Activated B cell treated with CpG ODN at 0.5 μM for 24 hours (primary cell): ENCODE measurements at places on chromosomes 4 and X.

DNA sequence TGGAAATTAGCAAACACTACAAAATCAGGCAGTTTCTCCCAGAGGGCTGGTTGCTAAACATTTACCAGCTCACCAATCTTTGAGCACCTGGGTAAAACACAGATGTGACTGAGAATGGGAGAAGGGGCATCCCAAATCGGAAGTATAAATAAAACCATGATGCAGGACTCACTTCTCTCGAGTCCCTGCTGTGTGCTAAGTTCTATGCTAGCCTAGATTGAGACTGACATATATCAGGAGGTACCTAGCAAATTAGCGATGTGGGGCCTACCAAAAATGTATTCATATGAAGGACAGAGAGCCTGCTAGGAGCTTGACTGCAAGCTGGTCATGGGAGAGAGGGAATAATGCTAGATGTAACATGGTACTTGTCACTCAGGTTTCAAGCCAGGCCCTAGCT, 171.9 kb upstream of the PGRMC2 start:
- no peak for DNase-seq

GRCh38 chrX:7143076-7143475, 4.4 kb upstream of the STS start:
- no peak for DNase-seq

GRCh38 chrX:12802741-12803140, 11.5 kb downstream of the PRPS2 start:
- no peak for DNase-seq

GRCh38 chr4:15012017-15012788, 9.9 kb downstream of the CPEB2 start:
- no peak for DNase-seq

DNA sequence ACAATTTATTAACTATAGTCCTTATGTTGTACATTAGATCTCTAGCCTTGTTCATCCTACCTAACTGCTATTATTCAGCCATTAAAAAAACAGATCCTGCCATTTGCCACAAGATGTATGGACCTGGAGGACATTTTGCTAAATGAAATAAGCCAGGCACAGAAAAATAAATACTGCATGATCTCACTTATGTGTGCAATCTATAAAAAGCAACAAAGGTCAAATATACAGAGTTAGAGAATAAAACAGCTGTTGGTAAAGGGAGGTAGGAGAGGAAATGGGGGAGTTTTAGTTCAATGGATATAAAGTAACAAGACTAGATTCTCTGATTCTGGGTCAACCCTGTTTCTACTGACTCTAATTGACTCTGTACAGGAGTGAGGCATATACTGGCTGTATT, 103.3 kb upstream of the FAM9C start:
- DNase-seq: no peak

DNA sequence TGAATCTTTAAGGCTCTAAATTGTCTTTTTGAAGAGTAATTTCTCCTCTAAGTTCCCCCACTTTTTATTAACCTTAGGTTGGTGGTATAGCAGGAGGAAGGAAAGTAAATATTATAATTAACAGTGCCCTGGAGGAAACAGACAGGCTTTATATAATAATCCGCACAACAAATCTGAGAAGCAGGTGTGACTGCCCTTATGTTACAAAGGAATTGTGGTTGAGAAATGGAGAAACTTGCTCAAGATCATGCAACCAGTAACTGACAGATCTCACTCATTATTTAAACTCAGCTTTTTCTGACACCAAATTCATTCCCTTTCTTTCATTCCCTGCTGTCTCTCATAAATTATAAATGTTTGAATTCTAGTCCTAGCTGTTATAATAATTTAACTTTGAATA, 282.0 kb downstream of the PPP3CA start:
- DNase-seq: no peak

DNA sequence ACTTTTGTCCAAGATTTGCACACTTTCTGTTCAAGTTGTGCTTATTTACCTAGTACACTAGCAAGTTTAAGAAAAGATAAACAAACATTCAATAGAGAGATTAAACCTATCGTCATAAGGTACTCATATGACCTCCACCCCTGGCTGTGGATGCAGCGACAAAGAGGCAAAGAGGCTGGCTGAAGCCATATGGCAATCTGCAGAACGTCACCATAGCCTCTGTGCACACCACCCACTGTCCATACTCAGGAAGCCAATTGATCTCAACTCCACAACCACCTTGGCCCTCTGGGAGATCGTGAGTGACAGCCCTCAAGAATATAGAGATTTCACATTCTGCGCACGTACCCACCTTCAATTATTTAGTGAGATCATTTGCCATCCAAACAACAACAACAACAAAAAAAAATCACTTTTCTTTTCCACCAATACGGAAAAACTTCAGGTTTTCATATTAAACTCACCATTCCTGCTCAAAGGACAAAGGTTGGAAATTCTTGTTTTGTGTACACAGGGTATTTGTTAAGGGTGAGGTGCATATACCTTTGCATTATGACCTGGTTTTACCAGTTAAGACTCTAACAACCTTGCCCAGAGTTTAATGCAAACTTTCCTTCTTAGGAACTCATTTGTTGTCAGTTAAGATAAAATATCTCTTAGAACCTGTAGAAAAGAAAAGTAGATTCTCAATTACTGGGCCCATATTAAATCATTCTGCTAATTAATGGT, 243.0 kb upstream of the FSTL5 start:
- DNase-seq: no peak

- DNase-seq: no peak
These were observed 1912.7 kb upstream of the TENM3 start for GRCh38 chr4:180330521-180330920.

- no peak for DNase-seq
These were observed at the start of gene ARSJ for GRCh38 chr4:113979148-113979904. Gene ARSJ, minus strand, starts transcription at chr4:113979647. Its CDS starts 813 bp downstream, at chr4:113978834.

DNA sequence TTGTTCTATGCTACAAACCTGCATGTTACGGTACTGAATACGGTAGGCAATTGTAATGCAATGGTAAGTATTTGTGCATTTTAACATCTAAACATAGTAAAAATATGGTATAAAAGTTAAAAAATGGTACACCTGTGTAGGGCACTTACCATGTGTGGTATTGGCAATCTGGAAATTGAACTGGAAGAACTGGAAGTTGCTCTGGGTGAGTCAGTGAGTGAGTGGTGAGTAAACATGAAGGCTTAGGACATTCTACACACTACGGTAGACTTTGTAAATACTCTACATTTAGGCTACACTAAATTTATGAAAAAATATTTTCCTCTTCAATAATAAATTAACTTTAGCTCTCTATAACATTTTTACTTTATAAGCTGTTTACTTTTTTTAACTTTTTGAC, 78.9 kb downstream of the RRAGB start:
- DNase-seq: no peak

GRCh38 chrX:94051926-94052325, 377.9 kb downstream of the FAM133A start:
- DNase-seq: no peak

DNA sequence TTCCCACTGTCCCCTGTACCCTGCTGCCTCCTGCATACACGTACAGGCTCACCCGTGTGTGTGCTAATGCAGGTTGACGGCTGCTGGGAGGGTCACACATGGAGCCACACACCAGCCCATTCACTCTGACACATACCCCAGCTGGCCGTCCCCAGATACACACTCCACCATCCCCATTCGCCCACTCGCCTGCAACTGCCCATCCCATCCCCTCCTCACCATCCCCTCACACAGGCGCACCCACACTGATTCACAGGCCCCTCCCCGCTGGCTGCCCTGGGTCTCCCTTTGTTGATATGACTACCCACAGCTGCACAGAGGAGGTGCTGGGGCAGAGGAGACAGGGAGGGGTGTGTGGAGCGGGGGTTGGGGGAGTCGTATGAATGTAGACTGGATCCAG, 25.7 kb downstream of the PJA1 start:
- no peak for DNase-seq

- no peak for DNase-seq
These were observed 64.8 kb upstream of the RAB33B start for GRCh38 chr4:139389102-139389501.

DNA sequence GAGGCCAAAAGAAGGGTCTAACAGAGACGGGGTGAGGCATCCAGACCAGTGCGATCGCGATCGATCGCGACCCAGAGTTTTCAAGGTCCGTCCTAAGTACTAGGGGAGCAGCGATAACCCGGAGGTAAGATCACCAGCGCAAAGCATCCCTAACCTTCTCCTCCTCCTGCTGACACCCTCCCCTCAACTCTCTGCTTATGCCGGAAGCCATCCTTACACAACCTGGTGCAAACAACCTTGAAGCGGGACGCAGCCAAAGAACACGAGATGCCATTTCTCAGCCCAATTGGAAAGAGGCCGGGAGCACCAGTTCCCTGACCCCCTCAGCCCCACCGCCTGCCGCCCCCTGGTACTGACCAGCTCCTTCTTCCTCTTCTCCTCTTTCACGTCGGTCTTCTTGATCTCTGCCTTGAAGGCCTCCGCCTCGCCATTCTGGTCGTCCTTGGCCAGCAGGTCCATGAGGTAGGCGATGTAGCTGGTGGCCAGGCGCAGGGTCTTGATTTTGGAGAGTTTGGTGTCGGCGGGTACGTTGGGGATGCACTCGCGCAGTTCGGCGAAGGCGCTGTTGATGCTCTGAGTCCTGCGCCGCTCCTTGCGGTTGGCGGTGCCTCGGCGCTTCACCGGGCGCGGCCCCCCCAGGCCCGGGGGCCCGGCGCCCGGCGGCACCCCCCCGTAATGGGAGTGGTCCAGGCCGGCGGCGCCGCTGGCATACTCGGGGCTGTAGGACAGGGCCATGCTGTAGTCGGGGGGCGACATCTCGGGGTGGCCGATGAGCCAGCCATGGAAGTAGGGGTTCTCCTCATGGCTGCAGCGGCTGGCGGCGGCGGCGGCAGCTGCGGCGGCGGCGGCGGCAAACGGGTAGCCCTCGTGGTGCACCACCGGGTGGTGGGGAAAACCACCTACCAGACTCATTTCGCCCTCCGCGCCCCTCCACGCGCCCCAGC, 1.4 kb downstream of the HAND2 start:
- no peak for DNase-seq

DNA sequence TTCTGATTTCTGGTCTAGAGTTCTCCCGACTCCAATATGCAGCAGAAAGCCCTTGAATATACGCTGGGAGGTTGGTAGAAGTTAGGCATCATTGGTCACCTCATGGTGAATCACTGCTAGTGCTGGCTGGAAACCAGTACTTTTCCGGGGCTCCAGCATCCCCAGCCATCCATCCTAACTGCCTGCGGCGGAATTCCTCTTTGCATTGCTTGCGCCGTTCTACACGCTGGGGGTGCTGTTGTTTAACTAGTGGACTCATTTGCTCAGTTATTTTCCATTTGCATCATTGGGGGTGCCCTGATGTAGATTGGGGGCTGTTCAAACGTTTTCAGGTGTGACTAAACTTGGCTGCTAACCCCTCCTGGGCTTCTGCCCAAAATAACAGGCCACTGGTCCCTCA, 23.3 kb upstream of the GPR50 start:
- DNase-seq: no peak

- no peak for DNase-seq
These were observed 18.3 kb downstream of the SCD5 start for GRCh38 chr4:82780170-82780751.

DNA sequence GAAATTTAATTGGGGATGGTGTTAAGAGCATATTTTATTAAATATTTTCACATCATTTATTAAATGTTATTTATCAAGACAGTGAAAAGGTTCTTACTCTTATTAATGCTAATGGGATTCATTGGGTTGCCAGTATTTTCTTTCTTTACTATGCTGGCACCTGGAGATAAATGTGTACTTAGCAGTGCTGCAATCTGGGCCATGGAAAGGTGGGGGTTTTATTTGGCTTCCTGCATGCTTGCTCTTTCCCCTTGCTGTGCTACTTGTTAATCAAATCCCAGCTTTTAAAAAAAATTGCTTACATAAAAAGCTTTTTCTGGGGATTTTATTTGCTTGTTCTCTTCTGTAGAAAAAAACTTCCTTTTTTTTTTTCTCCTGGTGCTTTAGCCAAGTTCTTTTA, 48.3 kb downstream of the ZAR1 start:
- no peak for DNase-seq

DNA sequence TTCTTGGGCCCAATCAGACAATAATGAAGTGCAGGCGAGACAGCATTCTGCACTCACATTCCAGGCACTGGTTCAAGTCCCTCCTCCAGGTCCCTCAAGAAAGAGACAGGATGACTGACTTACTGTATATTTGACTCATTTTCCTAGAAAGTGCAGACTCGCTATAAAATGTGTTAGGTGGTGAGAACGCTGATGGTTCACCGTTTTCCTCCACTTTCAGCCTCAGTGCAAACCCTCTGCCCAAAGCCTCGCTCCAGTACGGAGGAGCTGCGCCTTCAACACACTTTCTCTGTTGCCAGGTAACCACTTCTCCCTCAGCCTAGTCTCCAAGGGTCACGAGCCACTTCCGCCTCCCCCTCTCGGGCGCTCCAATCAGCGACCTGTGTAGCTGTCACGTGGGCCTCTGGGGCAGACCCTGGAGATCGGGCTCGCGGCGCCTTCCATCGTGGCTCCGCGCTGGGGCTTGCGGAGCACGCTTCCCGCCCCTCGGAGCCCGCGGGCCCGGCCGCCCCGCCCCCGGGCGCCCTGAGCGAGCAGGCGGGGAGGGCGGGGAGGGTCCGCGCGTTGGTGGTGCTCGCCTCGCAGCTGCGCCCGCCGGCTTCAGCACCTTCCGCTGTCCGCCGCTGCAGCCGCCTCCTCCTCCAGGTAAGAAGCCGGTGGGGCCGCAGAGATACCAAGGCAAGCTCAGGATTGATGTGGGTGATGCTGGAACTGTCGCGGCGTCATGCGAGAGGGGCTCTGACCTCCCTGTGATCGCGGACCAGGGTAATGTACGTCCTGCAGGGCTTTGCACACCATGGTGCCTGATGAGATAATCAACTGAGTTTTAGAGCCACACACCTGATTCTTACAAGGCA, at the start of gene WDR17:
TSS of gene WDR17 (plus strand) at position 407 of the 857 bp plus-strand sequence. CDS start 45,740 bp downstream, outside the sequence.
- peak; percentile 79 for DNase-seq

DNA sequence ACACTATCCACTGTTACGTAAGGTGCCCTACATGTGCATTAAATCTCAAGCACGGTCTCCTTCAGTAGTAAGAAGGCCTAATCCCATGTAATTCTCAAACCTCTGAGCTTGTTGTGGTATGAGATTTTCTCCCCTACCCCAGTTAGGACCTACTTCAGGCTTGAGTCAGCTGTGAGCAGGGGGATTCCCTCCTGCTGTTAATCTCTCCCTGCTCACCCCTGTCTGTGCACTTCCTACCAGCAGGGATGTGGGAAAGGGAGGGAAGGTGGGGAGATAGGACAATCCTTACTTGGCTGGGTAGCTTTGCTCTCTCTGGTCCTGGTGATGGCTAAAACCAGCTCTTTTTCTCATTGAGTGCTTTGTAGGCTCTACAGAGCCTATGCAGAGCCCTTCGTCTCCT, 60.8 kb downstream of the PALLD start:
- no peak for DNase-seq

DNA sequence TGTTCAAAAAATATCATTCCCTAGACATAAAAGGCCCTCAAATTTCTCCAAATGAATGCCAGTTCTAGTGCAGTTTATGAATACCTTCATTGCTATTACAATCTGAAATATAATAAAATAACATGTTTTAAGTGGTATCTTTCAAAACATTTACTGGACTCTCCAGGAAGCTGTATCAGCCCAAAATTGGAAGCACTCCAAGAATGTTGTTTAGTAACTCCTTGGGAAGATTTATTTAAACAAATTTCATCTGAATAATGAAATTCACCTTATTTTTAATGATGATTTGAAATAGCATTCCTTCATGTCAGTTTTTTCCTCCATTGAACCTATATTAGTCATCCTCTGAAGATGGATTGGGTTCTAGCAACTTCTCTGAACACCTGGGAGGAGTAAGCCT, 217.2 kb upstream of the PCDH18 start:
- no peak for DNase-seq

GRCh38 chrX:78377186-78377585, 49.8 kb upstream of the CYSLTR1 start:
- no peak for DNase-seq
